ENCODE measurements at places on chromosomes 2 and 18. TPM values are rescaled to one million over a fixed set of nuclear protein-coding genes. Genes with fewer than 3 reads are reported as not detected.

The CRYGC gene
- total RNA-seq: not detected

The DAPL1 gene
- total RNA-seq: not detected

The PAX3 gene
- total RNA-seq: not detected

The ANO7 gene
- 0.32 TPM for total RNA-seq

The SLC16A14 gene
- 0.06 TPM for total RNA-seq

The HMSD gene
- not detected for total RNA-seq

The CXCR4 gene
- total RNA-seq: 130 TPM

The CCDC141 gene
- total RNA-seq: 0.57 TPM

The DPP10 gene
- not detected for total RNA-seq

The MROH2A gene
- not detected for total RNA-seq

The DLGAP1 gene
- 3.7 TPM for total RNA-seq

The MAPK4 gene
- not detected for total RNA-seq

The SERPINB13 gene
- not detected for total RNA-seq

The RND3 gene
- total RNA-seq: 104 TPM

The RAB6D gene
- not detected for total RNA-seq

The CDK5R2 gene
- not detected for total RNA-seq

The IL1RL2 gene
- total RNA-seq: not detected

The REG3G gene
- not detected for total RNA-seq

The RPIA gene
- 22.7 TPM for total RNA-seq

The POTEJ gene
- 0.16 TPM for total RNA-seq

The GPR39 gene
- total RNA-seq: 0.31 TPM

The RGPD3 gene
- total RNA-seq: under 0.01 TPM

The FASTKD2 gene
- total RNA-seq: 21.0 TPM

The SERPINB4 gene
- not detected for total RNA-seq

The SERPINB11 gene
- total RNA-seq: not detected

The DYNAP gene
- total RNA-seq: not detected

Data from bladder microvascular endothelial cell (primary cell).